Neural progenitor cell (in vitro differentiated cells): ENCODE measurements at places on chromosomes 7 and 10. TPM values are rescaled to one million over a fixed set of nuclear protein-coding genes. Genes with fewer than 3 reads are reported as not detected.

Gene CALML3
- total RNA-seq, result not detected in 2 replicates

Gene GLUD1
- total RNA-seq, result 174 and 181 TPM in 2 replicates

DNA sequence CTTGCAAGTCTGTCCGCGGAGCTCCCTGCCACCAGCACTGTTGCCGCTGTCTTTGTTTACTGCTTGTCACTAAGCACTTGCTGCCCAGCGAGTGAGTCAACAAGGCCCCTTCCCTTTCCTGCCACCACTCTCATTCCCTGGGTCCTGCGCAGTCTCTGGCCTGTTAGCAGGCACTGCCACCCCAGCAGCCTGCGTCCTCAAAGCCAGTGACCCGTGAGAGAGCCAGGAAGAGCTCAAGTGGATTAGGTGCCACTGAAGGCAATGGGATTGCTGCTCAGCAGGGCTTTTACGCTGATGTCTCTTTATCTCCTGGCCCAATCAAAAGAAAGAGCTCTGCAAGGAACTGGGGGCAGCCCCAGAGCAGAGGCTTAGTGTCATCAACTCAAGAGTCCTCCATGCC, at the start of gene FRMPD2:
Gene FRMPD2, minus strand, starts transcription at position 61 of the 400 bp plus-strand sequence. CDS start 129 bp downstream, outside the sequence.
- peaks cover 16% of the 10 kb centered on the region for H3K4me1 ChIP-seq
- no peaks in the 10 kb centered on the region for H3K36me3 ChIP-seq

DNA sequence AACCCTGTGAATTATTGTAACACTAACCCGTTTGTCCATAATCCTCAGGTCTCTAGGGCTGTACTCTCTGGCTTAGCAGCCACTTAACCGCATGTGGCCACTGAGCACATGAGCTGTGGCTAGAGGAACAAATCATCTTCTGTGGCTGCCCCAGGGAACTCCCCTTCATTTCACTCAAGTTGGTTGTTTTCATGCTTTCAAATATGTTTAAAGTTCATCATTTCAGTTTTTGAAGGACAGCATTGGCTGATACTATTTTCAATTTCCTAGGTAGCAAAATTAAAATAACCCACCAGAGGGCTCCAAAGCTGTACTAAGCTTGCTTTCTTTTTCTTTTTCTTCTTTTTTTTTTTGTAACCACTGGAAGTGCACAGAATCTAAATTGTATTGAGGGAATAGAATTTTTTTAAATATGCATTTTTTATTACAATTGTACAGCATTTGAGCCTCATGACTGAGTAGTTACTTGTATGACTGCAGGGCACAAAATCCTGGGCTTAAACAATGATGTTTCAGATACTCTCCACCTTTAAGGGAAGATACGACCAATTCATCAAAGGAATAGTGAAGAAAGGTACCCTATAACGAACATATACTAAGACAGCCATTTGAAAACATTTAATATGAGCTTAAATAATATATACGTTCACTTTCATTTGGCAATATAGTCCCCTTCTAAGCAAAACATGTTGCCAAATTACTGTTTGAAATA, 38.6 kb downstream of the MRC1 start:
- H3K4me3 ChIP-seq, result no peak overlapping the region
- H3K4me1 ChIP-seq, result no peaks in the 10 kb centered on the region
- peak; percentile 36 for DNase-seq
- no peak overlapping the region for H3K27ac ChIP-seq
- H3K27me3 ChIP-seq, result no peaks in the 10 kb centered on the region
- H3K36me3 ChIP-seq, result no peaks in the 10 kb centered on the region

GRCh38 chr7:17236603-17237002, 61.8 kb upstream of the AHR start:
- no peaks in the 10 kb centered on the region for H3K27me3 ChIP-seq
- H3K4me1 ChIP-seq, result no peaks in the 10 kb centered on the region
- DNase-seq, result no peak

DNA sequence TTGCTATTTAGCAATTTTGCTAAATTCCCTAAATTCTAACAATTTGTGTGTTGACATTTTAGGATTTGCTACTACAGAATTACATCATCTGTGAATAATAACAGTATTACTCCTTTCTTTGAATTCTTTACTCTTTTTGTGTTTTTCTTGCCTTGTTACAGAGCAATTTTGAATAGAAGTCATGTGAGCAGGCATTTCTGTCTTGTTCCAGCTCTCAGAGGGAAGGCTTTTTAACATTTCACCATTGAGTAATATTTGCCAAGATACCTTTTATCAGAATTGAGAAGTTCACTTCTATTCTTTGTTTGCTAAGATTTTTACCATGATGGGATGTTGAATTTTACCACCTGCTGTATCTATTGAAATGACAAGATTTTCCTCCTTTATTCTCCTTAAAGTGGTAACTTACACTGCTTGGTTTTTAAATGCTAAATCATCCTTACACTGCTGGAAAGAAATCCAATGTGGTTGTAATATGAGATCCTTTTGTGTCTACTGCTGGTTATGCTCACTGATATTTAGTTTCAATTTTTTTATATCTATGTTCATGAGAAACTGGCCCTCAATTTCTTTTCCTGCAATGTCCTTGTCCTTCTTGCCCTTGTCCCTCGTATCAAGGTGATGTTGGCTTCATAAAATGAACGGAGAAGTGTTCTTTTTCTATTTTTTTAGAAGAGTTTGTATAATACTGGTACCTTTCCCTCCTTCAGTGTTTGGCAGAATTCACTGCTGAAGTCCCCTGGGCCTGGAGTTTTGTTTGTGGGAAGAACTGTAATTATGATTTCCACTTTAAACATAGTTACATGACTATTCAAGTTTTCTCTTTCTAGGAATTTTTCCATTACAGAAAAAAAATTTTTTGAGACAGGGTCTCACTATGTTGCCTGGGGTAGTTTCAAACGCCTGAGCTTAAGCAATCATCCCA, 50.3 kb upstream of the ATP6V0A4 start:
- no peak overlapping the region for H3K4me3 ChIP-seq
- H3K27ac ChIP-seq, result no peak overlapping the region
- H3K27me3 ChIP-seq, result no peaks in the 10 kb centered on the region
- peaks cover 24% of the 10 kb centered on the region for H3K36me3 ChIP-seq

Gene ACTL6B
- not detected in 2 replicates for total RNA-seq

GRCh38 chr7:47369736-47370135, 212.2 kb downstream of the TNS3 start:
- H3K4me3 ChIP-seq, result no peak overlapping the region
- H3K4me1 ChIP-seq, result no peaks in the 10 kb centered on the region
- no peaks in the 10 kb centered on the region for H3K36me3 ChIP-seq
- H3K27ac ChIP-seq, result no peak overlapping the region
- no peaks in the 10 kb centered on the region for H3K27me3 ChIP-seq
- DNase-seq, result no peak

DNA sequence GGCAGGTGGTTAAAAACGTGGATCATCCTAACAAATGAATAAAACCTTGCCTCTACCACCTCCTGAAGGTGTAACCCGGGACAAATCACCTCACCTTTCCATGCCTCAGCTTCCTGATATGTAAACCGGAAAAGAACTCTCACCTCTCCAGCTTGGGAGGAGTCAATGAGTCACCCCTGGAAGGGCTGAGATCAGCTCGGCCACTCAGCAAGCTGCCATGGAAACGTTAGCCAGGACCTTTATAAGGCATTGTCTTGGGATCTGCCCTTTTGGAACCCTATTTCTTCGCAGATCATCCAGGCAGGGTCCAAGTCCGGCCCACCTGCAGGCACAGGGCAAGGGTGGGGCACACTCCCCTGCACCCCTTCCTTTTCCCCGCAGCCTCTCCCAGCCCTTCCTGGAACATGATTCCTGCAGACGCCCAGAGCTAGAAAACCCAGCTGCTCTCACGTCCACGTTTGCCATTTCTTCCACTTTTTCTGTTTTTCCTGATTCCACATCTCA, 81.6 kb upstream of the PFKP start:
- no peak for DNase-seq
- H3K36me3 ChIP-seq, result no peaks in the 10 kb centered on the region
- no peak overlapping the region for H3K4me3 ChIP-seq

DNA sequence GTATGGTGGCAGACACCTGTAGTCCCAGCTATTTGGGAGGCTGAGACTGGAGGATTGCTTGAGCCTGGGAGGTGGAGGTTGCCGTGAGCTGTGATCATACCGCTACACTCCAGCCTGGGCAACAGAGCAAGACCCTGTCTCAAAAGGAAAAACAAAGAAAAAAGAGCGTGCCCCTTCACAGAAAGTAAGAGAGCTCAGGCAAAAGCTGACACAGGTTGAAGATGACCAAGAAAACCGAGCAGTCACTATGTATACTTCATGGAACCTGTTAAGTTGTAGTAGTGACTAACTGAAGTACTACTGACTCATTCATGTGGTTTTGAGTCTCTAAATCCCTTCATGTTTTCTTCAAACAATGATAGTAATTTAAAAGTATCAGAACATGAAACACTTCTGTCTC, 1.2 kb upstream of the PRRT4 start:
- no peak for DNase-seq
- no peak overlapping the region for H3K27ac ChIP-seq
- H3K4me3 ChIP-seq, result no peak overlapping the region
- peaks cover 7% of the 10 kb centered on the region for H3K4me1 ChIP-seq
- peaks cover 100% of the 10 kb centered on the region for H3K27me3 ChIP-seq

Gene CCDC3
- total RNA-seq, result 0.87 TPM in 1 of 2 replicates, not detected in the other

DNA sequence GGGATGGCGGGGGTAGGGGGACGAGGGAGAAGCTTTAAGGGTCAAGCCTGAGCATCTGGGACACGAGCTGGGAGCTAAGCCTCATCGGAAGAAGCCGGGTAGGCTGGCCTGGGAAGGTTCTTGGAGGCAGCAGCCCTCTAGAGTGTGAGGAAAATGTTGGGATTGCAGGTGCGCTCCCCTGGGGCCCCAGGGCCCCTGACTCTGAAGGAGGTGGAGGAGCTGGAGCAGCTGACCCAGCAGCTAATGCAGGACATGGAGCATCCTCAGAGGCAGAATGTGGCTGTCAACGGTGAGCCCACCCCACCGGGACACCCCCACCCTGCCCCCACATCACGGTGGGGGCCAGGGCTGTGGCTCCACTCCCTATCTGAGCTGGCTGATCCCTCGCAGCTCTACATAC, 6.9 kb downstream of the ZYX start:
- no peak for DNase-seq
- no peaks in the 10 kb centered on the region for H3K4me1 ChIP-seq
- H3K27ac ChIP-seq, result no peak overlapping the region

Gene ZPBP
- total RNA-seq, result not detected in 2 replicates

DNA sequence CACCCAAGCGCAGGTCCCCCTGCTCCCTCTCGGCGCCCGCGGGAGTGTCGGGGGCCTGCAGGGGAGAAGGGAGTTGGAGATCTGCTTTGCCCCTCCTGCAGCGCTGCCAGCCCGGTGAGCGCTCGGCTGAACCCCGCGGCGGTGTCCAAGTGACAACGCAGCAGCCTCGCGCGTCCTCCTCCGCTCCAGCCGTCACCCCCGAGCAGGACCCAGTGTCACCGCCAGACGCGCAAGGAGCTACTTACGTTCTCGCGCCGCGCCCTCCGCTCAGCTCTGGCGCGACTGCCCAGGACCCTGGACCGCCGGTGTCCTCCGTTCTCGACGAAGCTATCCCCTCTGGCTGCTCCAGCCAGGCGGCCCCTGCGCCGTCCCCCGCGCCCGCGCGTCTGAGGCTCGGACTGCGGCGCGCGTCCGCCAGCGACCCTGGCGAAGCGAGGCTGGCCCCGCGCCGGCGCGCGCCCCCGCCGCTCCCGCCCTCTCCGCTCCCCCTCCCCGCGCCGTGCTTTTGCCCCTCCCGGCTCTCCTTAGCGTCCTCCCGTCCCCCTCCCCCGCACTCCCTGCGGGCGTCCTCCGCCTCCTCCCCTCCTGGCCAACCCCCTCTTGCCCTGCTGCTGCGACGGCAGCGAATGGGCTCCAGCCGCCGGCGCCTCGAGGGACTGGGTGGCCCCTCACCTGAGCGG, at the start of gene NRCAM:
Gene NRCAM, minus strand, starts transcription at position 439 of the 680 bp plus-strand sequence. CDS start 216,372 bp downstream, outside the sequence.
- peak within 1 kb of the TSS; percentile 88 for H3K4me3 ChIP-seq
- peak; percentile 95 for DNase-seq
- no peaks in the 10 kb centered on the region for H3K36me3 ChIP-seq

DNA sequence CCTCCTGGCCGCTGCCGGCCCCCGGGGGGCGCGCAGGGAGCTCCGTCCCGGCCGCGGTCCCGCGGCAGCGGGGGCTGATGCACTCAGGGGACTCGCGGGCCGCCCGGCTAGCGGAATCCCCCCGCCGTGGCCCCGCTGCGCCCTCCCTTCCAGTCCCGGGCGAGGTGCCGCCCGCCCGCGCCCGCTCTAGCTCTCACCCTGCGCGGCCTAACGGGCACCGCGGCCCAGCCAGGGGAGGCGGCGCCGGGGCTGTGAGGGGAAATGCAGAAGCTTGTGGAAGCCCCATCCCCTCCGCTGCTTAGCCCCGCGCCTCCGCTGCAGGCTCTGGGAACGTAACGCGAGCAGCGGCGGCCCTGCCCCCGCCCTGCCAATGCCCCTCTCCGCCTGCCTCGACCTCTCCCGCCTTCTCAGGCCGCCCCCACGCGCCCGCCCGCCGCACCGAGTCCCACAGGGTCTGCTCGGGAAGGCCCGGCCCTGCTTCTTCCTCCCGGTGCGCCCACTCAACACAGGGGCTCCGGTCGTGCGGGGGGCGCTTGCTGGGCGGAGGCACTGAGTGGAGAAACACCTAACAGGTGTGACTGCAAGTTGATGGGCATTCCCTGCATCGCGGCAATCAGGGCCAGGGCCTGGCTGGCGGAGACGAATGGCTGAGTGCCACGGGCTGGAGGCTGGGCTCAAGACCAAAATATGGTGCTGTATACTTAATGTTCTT, 384 bp upstream of the TMEM229A start:
- peaks cover 58% of the 10 kb centered on the region for H3K27me3 ChIP-seq
- H3K4me1 ChIP-seq, result peaks cover 12% of the 10 kb centered on the region
- peak overlapping the region; percentile 57 for H3K4me3 ChIP-seq
- peak; percentile 77 for DNase-seq
- H3K36me3 ChIP-seq, result no peaks in the 10 kb centered on the region
- H3K27ac ChIP-seq, result no peak overlapping the region

Gene ACBD7
- total RNA-seq, result 68.7 and 97.3 TPM in 2 replicates

Gene TMEM140
- not detected in 2 replicates for total RNA-seq

- H3K36me3 ChIP-seq, result no peaks in the 10 kb centered on the region
- H3K4me1 ChIP-seq, result peaks cover 3% of the 10 kb centered on the region
- H3K27ac ChIP-seq, result no peak overlapping the region
- no peaks in the 10 kb centered on the region for H3K27me3 ChIP-seq
These were observed 98.4 kb downstream of the SNX10 start for GRCh38 chr7:26390016-26390415.

- H3K36me3 ChIP-seq, result no peaks in the 10 kb centered on the region
- no peak overlapping the region for H3K4me3 ChIP-seq
These were observed 307.7 kb upstream of the NFE2L3 start for GRCh38 chr7:25844102-25844870.

- H3K27ac ChIP-seq, result no peak overlapping the region
- no peaks in the 10 kb centered on the region for H3K4me1 ChIP-seq
- H3K4me3 ChIP-seq, result no peak overlapping the region
- no peaks in the 10 kb centered on the region for H3K36me3 ChIP-seq
- H3K27me3 ChIP-seq, result peaks cover 33% of the 10 kb centered on the region
These were observed 5.5 kb upstream of the GNB2 start for GRCh38 chr7:100668069-100668449.

Gene CHRM2
- total RNA-seq, result not detected in 2 replicates

GRCh38 chr7:26135076-26135475, 16.9 kb upstream of the NFE2L3 start:
- DNase-seq, result no peak
- H3K4me1 ChIP-seq, result no peaks in the 10 kb centered on the region
- H3K27me3 ChIP-seq, result no peaks in the 10 kb centered on the region
- no peak overlapping the region for H3K4me3 ChIP-seq
